ENCODE measurements at places on chromosomes 2 and 18.

- DNase-seq: no peak
Measured at GRCh38 chr2:78535395-78535794, 490.1 kb upstream of the REG3G start.

DNA sequence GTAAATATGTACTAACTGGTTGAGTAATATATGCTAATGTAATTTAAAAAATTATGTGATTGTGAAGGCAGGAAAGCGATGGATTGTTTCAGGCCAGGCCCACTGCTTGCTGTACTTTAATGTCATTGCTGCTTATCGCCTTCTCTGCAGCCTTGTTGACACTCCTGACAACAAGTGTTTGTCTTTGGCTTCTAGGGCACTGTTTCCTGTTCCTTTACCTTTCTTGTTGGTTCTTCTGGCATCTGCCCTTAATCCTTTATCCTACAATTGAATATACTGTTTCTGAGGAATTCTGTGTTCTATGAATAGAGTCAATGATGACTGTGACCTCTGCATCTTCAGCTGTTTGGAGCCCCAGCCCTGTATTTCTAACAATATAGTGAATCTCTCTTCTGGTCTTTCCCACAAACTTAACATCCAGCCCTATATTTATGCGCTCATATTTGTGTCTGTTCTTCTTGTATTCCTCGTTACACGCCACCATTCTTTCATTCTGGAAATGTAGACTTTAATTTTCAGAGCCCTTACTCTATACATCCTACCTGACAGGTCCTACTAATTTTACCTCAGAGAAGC, 17.6 kb downstream of the ACSL3 start:
- peak; percentile 15 for DNase-seq

DNA sequence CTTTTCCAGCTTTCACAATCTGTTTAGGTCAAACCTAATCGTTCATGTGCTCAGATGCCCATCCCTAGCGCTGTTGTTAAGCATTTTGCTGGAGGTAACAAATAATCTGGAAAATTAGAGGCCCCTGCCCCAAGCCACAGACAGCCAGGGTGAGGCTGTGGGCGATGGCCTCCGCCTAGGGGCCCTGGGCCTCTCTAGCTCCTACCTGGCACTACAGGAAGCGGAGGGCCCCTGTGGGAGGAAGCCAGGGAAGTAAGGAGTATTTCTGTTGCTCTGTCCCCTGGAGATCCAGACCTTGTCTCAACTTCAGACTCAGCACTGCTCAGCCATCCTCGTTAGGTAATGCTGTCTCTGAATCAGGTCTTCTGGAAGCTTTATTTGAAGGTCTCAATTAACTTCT, 12.4 kb upstream of the FOSL2 start:
- no peak for DNase-seq

DNA sequence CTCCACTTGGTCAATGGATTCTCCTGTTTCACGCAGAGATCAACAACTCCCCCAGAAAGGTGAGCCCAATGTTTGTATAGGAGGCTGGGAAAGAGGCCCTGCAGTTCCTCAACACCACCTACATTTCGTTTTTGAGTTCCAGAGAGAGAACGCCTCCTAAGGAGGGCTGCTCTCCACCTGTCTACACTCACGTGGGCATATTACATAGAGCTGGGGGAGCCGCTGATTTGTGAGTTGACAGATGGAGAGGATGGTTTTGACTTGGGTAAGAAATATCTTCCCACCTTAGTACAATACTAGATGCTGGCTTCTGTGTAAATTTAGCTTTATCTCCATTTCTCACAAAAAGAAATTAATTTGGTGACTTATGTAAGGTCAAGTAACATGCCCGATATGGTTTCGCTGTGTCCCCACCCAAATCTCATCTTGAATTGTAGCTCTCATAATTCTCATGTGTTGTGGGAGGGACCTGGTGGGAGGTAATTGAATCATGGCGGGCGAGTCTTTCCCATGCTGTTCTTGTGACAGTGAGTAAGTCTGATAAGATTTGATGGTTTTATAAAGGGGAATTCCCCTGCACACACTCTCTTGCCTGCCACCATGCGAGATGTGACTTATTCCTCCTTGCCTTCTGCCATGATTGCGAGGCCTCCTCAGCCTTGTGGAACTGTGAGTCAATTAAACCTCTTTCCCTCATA, 274.5 kb upstream of the PXDN start:
- no peak for DNase-seq

DNA sequence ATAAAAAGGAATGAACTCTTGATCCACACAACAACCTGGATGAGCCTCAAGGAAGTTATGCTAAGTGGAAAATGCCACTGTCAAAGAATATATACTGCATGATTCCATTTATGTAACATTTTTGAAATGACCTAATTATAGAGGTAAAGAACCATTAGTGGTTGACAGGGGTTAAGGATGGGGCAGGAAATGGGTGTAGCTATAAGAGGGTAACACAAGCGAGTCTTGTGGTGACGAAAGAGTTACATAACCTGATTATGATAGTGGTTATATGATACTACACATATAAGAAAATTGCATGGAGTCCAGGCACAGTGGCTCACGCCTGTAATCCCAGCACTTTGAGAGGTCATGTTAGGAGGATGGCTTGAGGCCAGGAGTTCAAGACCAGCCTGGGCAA, 346.6 kb upstream of the PKDCC start:
- no peak for DNase-seq

DNA sequence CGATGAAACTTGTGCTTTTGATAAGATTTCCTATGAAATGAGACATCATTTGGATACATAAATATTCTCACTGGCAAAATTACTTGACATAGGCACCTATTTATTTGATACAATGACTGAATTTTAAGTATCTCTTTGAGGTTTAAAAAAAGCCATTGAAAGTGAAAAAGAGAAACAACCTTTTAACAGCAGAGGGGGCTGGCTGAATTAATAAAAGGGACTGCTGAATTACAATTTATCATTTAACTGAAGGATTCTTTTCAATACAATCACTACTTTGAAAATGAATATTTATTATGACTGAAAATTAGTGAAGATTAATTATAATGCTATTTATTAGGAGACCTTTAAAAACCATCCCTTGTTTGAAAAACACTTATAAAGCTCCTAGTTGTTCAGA, 335.3 kb downstream of the DLGAP1 start:
- no peak for DNase-seq
